ENCODE measurements at places on chromosomes 5 and 9. TPM values are rescaled to one million over a fixed set of nuclear protein-coding genes. Genes with fewer than 3 reads are reported as not detected.

DNA sequence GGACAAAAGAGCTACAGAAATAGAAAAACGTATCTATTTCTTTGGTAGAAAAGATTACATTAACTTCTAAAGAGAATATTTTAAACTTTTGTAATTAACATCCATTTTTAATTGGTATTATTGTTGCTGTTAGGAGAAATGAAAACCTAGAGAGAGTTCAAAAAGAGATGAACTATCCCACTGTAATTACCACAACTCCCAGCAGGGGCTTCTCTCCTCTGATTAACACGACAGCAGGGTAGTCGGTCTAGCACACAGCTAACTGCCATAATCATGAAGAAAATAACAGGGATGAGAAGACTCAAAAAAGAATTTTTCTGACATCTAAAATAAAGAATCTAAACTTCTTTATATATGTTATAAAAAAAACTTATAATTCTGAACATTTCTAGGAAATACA lies 86.2 kb upstream of the CDH9 start:
- ATAC-seq, result no peak

DNA sequence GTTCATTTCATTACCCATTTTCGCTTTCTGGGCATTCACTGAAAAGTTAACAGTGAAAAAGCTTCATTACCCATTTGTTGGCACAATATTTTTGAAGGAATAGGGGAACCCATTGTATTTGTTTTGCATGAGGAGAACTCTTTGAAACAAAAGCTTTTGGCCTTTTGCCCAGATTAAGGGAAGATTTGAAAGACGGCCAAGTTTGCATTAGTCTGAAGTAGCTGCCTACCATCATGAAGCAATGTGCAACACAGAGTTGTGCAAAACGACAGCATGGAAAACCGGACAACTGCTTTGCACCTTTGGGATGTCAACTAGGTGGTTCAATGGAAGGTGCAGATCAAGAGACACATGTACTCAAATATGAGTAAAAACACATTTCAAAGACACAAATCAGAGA lies 84.9 kb downstream of the TRPM3 start:
- no peak for ATAC-seq

KCNIP1 gene
- not detected for total RNA-seq

GRCh38 chr5:2113348-2114131 lies 230.8 kb upstream of the IRX4 start:
- ATAC-seq, result no peak

NUTM2G gene
- total RNA-seq, result not detected

GRCh38 chr5:81183811-81184748 lies 49.0 kb upstream of the CKMT2 start:
- ATAC-seq, result no peak

KLF9 gene
- total RNA-seq, result 19.0 TPM

DNA sequence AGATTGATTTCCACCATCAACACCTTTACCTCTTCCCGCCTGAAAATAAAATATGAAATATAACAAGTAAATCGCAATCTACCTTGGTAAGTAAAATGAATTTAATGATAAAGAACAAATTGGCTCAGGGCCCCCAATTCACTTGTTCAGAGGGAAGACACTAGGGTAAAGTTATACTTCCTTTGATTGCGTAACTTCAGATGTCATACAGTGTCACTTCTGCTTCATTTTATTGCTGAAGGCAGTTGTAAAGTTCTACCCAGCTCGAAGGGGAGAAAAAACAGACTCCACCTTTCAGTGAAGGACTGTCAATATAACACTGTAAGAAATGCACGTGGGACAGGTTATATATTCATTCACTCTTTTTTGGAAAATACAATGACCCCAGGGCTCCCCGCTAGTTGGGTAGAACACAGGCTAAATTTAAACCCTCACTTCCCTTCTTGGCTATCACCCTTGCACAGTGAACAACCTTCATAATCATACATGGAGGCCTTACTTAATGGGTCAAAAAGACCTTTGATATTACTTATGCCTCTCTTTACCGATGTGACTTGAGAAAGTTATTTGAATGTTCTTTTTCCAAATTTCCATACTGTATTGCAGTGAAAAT lies 848.8 kb downstream of the MAT2B start:
- no peak for ATAC-seq

DNA sequence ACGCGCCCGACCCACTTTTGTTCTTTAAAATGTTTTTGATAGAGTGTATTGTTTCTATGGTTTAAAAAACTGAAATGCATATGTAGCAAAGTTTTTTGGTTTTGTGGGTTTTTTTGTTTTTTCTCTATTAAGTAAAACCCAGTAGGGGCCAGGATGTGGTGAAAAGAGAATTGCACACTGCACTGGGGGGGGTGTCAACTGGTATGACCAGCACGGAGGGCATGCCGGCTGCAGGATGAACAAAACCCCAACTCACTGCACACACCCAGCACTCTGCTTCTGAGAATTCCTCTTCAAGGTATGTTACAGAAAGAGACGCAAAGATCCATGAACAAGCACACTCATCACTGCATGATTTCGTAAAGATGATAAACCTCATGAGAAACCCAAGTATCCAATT lies 75.0 kb downstream of the STK10 start:
- peak; percentile 45 for ATAC-seq

GMCL2 gene
- not detected for total RNA-seq

GRCh38 chr5:138467711-138468132 lies 2.4 kb downstream of the EGR1 start:
- no peak for ATAC-seq

LMAN2 gene
- 122 TPM for total RNA-seq

- no peak for ATAC-seq
These were observed 69.1 kb downstream of the ADAMTS2 start for GRCh38 chr5:179275941-179276837.

DNA sequence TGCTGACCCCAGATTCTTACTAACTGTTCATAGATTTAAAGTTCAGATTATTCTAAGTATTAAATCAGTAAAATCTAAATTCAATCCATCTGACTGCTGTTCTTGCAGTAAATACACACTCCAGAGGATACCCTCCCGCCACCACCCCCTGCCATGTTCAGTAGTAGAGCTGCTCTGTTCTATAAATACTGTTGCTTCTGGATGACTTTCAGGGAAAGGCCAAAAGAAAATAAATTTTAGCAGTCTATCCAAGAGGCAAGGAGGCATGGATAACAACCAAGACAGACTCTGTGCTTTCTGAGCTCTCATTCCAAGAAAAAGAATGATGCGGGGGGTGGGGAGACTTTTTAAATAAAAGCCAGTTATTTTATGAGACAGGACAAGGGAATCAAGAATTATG lies 115.1 kb downstream of the ADAMTS6 start:
- ATAC-seq, result no peak

KIF12 gene
- not detected for total RNA-seq

SMIM33 gene
- total RNA-seq, result 0.54 TPM

- ATAC-seq, result no peak
These were observed 151.2 kb upstream of the RUSC2 start for GRCh38 chr9:35338561-35339274.

DNA sequence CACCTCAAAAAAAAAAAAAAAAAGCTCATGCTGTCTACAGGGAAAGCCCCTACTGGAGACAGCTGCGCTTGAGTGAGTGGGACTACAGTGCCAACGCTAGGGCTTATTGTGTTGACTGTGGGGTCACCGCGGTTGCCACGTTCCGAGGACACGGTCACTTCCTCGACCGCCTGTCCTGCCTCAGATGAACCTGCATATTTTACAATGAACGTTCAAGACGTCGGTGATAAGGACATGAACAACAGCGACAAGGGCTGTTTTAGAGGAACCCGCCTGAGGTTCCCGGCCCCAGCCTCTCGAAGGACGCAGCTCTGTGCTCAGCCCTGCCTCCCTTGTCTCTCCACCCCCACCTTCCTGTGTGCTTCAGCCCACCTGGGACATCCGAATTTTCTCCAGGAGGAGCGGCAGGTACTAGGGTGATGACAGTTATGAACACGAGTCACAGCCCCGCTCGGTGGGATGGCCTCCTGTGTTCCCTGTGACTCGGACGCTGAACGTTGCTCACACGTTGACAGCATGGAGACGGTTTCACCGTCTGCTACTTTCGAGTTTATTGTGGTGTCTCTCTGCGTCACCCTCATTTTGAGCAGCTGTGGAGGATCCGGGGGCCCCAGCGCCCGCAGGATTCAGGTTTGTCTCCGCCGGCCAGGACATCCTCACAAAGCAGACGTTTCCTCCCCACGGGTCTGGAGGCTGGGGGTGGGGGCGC lies 11.3 kb upstream of the DIPK1B start:
- peak; percentile 98 for ATAC-seq

DNA sequence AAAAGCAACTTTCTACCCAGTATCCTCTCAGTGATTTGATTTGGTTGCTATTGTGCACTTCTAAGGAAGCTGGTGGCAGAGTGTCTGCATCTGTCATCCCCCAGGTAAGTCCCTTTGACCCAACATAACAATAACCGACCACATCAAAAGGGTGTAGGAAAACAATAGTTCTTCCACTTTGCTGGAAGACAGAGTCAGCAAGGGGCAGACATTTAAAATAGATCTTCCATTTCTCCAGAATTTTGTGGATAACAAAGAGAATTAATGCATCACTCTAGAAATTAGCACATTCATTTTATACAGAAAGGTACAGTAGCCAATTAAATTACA lies 177.5 kb downstream of the EBF1 start:
- ATAC-seq, result no peak

DNA sequence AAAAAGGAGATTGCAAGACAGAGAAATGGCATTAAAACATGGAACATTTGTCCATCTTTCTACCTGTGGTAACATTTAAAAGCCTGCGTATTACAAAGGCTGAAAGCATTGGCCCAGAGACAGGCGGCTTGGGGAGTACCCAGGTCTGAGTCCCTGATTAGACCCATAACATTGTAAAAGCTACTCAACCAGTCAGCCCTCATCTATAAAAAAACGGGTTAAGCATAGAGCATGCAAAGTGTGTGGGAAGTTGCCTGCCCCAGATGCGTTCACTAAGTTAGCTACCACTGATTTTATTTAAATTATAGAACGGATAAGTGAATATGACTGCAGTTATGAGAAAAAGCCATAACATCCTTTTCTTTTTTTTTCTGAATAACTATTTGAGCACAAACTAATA lies 276.1 kb downstream of the CDH12 start:
- no peak for ATAC-seq

DNA sequence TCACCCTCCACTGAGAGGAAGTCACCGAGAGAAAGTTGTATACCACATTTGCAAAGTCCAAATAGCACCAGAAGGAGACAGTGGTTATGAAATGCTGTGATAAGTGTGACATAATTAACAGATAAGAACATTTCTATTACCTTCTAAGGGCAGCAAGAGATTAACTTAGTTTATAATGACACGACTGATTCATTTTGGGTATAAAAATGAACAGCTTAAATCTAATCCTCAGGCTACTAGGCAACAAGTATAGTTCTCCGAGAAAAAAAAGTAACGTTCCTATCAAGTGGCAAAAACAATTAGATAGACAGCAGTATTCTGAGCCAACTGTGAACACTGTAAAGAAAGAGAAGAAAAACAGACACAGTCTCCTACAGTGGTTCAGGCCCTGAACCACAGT lies 431.2 kb upstream of the GRAMD2B start:
- no peak for ATAC-seq

DNA sequence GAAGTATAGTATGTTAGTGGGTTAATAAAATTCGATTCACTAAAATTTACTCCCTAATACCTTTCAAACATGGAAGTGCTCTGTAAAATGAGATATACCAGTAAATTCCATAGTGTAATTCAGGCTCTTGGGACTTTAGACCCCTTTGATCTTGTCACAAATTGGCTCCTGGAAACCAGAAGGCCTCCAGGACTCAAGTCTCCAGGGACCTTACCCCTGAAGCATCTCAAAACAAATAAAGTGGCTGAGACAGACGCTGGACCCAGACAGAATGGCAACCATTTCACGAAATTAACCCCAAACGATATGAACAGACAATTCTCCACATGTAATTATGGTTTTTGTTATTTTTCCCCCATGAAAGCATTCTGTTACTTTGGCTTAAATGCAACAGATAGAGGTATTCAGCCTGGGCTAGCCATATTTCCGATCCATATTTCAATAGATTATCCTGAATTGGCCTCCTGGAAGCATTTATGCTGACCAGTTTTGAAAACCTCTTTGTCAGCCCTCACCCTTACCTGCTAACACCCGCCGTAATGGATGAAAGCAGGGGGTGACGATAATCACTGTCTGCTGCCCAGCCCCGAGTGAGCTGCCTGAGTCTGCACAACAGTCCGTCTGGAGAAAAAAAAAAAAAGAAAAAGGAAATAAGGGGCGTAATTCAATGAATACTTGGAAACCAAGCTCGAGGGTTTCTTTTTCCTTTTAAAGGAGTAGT lies 34.1 kb upstream of the EFNA5 start:
- no peak for ATAC-seq

OR1Q1 gene
- total RNA-seq, result not detected

PKD2L2 gene
- not detected for total RNA-seq

DNA sequence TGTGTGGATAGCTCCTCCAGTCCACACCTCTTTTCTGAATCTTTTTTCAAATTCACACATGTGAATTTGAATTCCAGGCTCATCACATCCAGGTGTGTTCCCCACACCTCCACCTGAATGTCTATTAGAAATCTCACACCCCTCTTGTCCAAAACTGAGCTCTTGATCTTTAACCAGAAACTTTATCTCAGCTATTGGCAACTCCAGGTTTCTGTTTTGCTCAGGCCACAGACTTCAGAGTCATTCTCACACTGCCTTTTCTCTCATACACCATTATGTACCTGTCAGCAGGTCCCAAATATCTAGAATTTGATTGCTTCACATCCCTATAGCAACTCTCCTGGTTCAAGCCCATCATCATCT lies 11.6 kb downstream of the NIPSNAP3B start:
- ATAC-seq, result no peak

SCGB3A2 gene
- total RNA-seq, result not detected

IFNE gene
- not detected for total RNA-seq

GRCh38 chr9:27638716-27639115 lies 65.4 kb upstream of the C9orf72 start:
- ATAC-seq, result no peak

GRCh38 chr5:180176191-180176590 lies 32.8 kb downstream of the RASGEF1C start:
- no peak for ATAC-seq

DNA sequence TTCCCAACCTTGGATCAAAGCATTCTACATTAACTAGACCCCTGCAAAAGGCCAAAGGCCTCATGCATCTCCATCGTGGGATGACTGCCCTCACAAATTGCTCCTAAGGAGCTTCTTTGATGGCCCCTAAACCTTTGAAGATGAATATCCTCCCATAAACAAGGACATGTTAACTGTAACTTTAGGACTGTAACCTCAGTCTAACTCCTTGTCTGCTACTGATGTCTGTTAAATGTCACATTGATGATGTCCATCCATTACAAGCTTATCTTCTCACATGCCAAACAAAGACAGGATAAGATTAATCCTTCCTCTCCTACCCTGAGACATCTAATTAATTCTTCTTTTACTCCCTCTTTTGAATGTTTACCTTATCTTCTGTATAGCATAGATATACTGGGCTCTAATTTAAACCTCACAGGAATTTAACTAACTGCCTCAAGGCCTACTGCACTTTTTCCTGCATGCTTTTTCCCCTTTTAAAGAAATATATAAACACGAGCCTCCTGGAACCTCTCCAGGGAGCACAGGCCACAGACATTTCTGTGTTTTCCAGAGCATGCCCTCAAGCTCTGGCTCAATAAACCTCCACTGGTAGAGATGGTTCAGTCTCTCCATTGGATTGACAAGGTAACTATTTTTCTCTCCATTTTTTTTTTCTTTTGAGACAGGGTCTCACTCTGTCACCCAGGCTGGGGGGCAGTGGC lies 90.6 kb upstream of the SLC25A48 start:
- no peak for ATAC-seq

- no peak for ATAC-seq
These were observed 92.7 kb downstream of the RAD23B start for GRCh38 chr9:107375651-107376369.

SMIM32 gene
- not detected for total RNA-seq
